ENCODE measurements at places on chromosomes 1 and 21.

DNA sequence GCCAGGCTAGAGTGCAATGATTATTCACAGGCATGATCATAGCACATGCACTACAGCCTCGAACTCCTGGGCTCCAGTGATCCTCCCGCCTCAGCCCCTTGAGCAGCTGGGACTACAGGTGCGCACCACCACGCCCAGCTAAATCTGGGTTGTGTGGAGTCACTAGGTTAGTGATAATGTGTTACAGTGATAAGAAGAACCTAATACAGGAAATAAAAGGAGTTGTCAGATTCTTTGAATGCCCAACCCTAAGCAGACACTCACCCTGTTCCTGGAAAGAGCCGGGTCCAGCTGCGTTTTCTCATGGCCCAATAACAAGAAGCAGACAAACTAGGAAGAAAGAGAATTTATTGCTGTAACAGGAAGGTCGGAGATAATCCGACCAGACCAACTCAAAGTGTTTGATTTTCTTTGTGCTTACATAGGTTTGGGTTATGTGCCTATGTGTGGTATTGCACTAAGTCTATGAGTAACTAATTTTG, 8.8 kb downstream of the IFNGR2 start:
- peak; percentile 60 for DNase-seq
- H3K36me3 ChIP-seq: peaks cover 13% of the 10 kb centered on the region
- H3K4me1 ChIP-seq: peaks cover 4% of the 10 kb centered on the region
- no peak overlapping the region for H3K4me3 ChIP-seq
- H3K27me3 ChIP-seq: no peaks in the 10 kb centered on the region
- H3K27ac ChIP-seq: no peak overlapping the region

GRCh38 chr1:214416417-214416816, 135.0 kb downstream of the PTPN14 start:
- H3K4me1 ChIP-seq: peaks cover 4% of the 10 kb centered on the region
- H3K36me3 ChIP-seq: peaks cover 2% of the 10 kb centered on the region
- H3K27ac ChIP-seq: no peak overlapping the region
- no peaks in the 10 kb centered on the region for H3K27me3 ChIP-seq
- no peak overlapping the region for H3K4me3 ChIP-seq

DNA sequence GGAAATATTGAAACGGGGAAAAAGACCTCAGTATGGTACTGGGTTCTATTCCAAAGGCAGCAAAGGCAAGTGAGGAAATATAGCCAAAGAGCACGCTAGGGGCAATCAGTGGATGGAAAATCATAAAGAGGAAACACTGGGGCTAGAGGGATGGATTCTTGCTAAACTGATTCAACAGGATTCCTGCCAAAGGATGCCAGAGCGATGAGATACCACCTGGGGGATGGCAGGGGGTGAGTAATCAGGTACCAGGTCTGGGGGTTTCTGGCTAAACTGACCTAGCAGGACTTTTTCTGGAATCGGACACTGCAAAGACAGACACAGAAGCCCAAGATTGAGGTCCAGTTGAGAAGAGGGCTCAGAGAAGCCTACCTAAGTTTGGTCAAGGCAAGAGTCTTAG, 6.7 kb downstream of the CHI3L2 start:
- no peak overlapping the region for H3K4me3 ChIP-seq
- no peak overlapping the region for H3K27ac ChIP-seq
- H3K27me3 ChIP-seq: no peaks in the 10 kb centered on the region
- peaks cover 13% of the 10 kb centered on the region for H3K4me1 ChIP-seq

DNA sequence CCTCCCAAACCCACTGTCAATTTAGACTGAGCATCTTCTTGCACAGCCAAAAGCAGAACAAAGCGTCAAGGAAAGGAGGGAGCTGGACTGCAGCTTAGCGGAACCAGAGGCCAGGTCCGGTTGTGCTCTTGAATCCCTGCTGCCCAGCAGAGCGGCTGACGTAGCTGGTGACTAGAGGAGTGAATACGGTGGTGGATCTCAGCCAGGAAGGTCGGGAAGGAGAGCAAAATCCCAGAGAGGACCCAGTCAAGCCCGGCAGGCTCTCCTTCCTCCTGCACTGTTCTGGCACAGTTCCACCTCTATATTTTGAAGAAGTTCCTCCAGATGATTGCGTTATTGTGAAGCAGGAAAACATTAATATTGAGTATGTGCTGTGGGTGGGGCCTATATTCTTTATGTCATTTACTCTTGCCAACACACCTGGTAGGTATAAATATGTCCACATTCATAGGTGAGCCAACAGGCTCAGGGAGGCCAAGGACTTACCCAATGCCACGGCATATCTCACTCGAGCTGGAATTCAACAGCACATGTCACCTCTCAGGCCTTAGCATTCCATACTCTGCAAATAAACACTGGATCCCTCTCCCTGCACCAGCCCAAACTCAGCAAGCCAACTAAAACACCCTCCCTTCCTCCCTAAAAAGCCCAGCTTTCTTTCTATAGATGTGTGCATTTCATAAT, 23.6 kb upstream of the ABCB10 start:
- H3K4me3 ChIP-seq: no peak overlapping the region
- no peak for DNase-seq
- no peaks in the 10 kb centered on the region for H3K36me3 ChIP-seq
- H3K27ac ChIP-seq: no peak overlapping the region

GRCh38 chr1:43329995-43330751, 7.4 kb upstream of the MPL start:
- H3K36me3 ChIP-seq: no peaks in the 10 kb centered on the region
- H3K4me3 ChIP-seq: no peak overlapping the region
- H3K27me3 ChIP-seq: no peaks in the 10 kb centered on the region
- H3K4me1 ChIP-seq: peaks cover 14% of the 10 kb centered on the region

DNA sequence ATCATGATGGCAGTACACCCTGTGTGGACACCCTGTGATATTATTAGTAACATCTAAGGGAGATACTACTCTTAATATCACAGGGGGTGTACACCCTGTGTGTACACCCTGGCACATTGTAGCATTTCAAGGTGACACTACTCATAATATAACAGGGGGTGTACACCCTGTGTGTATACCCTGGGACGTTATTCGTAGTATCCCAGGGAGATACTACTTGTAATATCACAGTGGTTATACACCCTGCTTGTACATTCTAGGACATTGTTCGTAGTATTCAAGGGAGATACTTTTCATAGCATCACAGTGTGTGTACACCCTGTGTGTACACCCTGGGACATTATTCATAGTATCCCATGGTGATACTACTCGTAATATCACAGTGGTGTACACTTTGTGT, 67.4 kb upstream of the CNIH3 start:
- H3K4me1 ChIP-seq: peaks cover 2% of the 10 kb centered on the region
- DNase-seq: no peak
- no peak overlapping the region for H3K4me3 ChIP-seq
- no peaks in the 10 kb centered on the region for H3K36me3 ChIP-seq
- no peak overlapping the region for H3K27ac ChIP-seq
- no peaks in the 10 kb centered on the region for H3K27me3 ChIP-seq

- H3K36me3 ChIP-seq: peaks cover 2% of the 10 kb centered on the region
- no peak overlapping the region for H3K27ac ChIP-seq
- no peak overlapping the region for H3K4me3 ChIP-seq
- H3K4me1 ChIP-seq: peaks cover 2% of the 10 kb centered on the region
- DNase-seq: no peak
Measured at GRCh38 chr1:81183051-81183450, 617.7 kb upstream of the ADGRL2 start.

- H3K27me3 ChIP-seq: no peaks in the 10 kb centered on the region
- H3K36me3 ChIP-seq: no peaks in the 10 kb centered on the region
- H3K27ac ChIP-seq: no peak overlapping the region
Measured at GRCh38 chr21:44764319-44765230, 37.0 kb downstream of the UBE2G2 start.

GRCh38 chr1:236895665-236896387, 100.7 kb downstream of the MTR start:
- H3K36me3 ChIP-seq: peaks cover 19% of the 10 kb centered on the region
- no peak for DNase-seq
- no peak overlapping the region for H3K27ac ChIP-seq
- H3K27me3 ChIP-seq: no peaks in the 10 kb centered on the region
- H3K4me3 ChIP-seq: no peak overlapping the region

DNA sequence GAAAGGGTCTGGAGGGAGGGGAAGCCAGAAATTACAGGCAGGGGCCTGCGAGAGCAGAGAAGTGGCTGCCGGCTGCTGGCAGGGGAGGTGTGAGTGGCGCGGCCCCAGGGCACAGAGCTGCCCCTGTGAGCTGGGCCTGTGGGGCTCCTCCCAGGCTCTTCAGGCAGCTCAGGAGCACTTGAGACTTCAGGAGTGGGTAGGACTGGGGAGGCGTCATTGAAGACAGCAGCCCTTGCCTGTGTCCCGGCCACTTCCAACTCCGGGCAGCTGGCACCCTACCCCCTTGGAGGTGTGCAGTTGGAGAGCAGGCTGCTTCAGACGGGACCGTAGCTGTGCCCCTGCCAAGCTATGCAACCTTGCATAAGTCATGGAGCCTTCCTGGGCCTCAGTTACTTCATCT, 87.5 kb upstream of the ACTL8 start:
- no peak for DNase-seq
- H3K4me3 ChIP-seq: no peak overlapping the region
- H3K27me3 ChIP-seq: no peaks in the 10 kb centered on the region
- H3K4me1 ChIP-seq: no peaks in the 10 kb centered on the region
- H3K27ac ChIP-seq: no peak overlapping the region

GRCh38 chr1:114428083-114428754, 82.8 kb downstream of the TRIM33 start:
- no peaks in the 10 kb centered on the region for H3K4me1 ChIP-seq
- no peaks in the 10 kb centered on the region for H3K27me3 ChIP-seq
- DNase-seq: no peak

GRCh38 chr1:228471762-228472398, 15.3 kb upstream of the RNF187 start:
- DNase-seq: no peak
- H3K4me3 ChIP-seq: no peak overlapping the region
- peaks cover 9% of the 10 kb centered on the region for H3K27me3 ChIP-seq
- H3K36me3 ChIP-seq: no peaks in the 10 kb centered on the region

GRCh38 chr1:246246430-246246829, 260.6 kb downstream of the SMYD3 start:
- no peaks in the 10 kb centered on the region for H3K36me3 ChIP-seq
- no peak for DNase-seq
- H3K27ac ChIP-seq: no peak overlapping the region
- no peaks in the 10 kb centered on the region for H3K27me3 ChIP-seq

- H3K4me3 ChIP-seq: no peak overlapping the region
- DNase-seq: peak; percentile 62
- no peaks in the 10 kb centered on the region for H3K36me3 ChIP-seq
- no peak overlapping the region for H3K27ac ChIP-seq
- H3K27me3 ChIP-seq: no peaks in the 10 kb centered on the region
Measured at GRCh38 chr1:34611571-34611970, 143.3 kb upstream of the GJB5 start.

GRCh38 chr1:241883159-241883558, 35.2 kb downstream of the EXO1 start:
- H3K27ac ChIP-seq: no peak overlapping the region
- H3K4me3 ChIP-seq: no peak overlapping the region
- H3K27me3 ChIP-seq: no peaks in the 10 kb centered on the region
- H3K4me1 ChIP-seq: no peaks in the 10 kb centered on the region
- peaks cover 10% of the 10 kb centered on the region for H3K36me3 ChIP-seq

GRCh38 chr1:2198571-2198970, 4.0 kb upstream of the FAAP20 start:
- H3K27me3 ChIP-seq: no peaks in the 10 kb centered on the region
- no peak overlapping the region for H3K4me3 ChIP-seq
- no peaks in the 10 kb centered on the region for H3K36me3 ChIP-seq
- peaks cover 6% of the 10 kb centered on the region for H3K4me1 ChIP-seq

DNA sequence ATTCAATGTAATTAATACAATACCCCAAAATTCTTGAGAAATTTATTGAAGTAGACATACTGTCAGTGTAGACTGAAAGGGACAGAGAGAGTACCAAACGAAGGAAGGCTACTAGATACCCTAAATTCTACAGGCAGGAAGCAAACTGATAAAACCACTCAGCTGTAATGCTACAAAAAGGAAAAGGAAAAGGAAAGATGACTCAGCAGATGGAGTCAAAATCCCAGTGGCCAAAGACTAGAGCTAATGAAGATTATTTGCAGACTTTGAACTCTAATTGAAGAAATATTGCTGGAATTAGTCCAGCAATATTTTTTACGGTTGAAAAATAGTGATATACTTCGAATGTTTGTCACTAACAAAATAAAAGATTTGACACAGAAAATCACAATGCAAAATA, 671.9 kb downstream of the BRINP3 start:
- no peak for DNase-seq
- H3K4me1 ChIP-seq: no peaks in the 10 kb centered on the region
- H3K4me3 ChIP-seq: no peak overlapping the region
- no peaks in the 10 kb centered on the region for H3K27me3 ChIP-seq
- H3K36me3 ChIP-seq: no peaks in the 10 kb centered on the region
- no peak overlapping the region for H3K27ac ChIP-seq

- H3K27me3 ChIP-seq: no peaks in the 10 kb centered on the region
- no peaks in the 10 kb centered on the region for H3K4me1 ChIP-seq
- H3K4me3 ChIP-seq: no peak overlapping the region
- H3K27ac ChIP-seq: no peak overlapping the region
- DNase-seq: peak; percentile 24
Measured at GRCh38 chr1:240174734-240175133, 83.1 kb downstream of the FMN2 start.

GRCh38 chr1:88441022-88441421, 243.1 kb upstream of the PKN2 start:
- H3K36me3 ChIP-seq: no peaks in the 10 kb centered on the region
- no peaks in the 10 kb centered on the region for H3K4me1 ChIP-seq
- H3K4me3 ChIP-seq: no peak overlapping the region
- DNase-seq: peak; percentile 28
- no peak overlapping the region for H3K27ac ChIP-seq

- peaks cover 3% of the 10 kb centered on the region for H3K4me1 ChIP-seq
- peak; percentile 41 for DNase-seq
- H3K4me3 ChIP-seq: no peak overlapping the region
- H3K27me3 ChIP-seq: no peaks in the 10 kb centered on the region
Measured at GRCh38 chr1:178501705-178502329, 5.1 kb upstream of the CLEC20A start.

DNA sequence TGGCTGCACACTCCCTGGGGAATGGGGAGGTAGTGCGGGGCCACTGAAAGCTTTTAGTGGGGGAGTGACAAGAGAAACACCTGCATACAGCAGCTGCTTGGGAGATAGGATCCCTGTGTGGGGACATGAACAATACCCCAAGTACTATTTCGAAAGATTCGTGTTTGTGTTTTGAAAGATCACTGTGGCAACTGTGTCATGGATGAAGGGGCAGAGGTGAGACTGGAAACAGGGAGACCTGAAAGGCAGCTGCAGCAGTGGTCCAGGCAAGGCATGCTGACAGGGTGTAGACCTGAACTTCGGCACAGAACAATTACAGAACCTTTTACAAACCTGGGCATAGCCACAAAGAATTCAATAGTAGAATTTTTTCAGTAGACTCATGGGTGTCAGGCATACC, 32.9 kb downstream of the TENT5C start:
- H3K4me1 ChIP-seq: no peaks in the 10 kb centered on the region
- no peaks in the 10 kb centered on the region for H3K27me3 ChIP-seq
- DNase-seq: peak; percentile 95
- no peak overlapping the region for H3K4me3 ChIP-seq
